ENCODE measurements at places on chromosomes 12 and 14.

DNA sequence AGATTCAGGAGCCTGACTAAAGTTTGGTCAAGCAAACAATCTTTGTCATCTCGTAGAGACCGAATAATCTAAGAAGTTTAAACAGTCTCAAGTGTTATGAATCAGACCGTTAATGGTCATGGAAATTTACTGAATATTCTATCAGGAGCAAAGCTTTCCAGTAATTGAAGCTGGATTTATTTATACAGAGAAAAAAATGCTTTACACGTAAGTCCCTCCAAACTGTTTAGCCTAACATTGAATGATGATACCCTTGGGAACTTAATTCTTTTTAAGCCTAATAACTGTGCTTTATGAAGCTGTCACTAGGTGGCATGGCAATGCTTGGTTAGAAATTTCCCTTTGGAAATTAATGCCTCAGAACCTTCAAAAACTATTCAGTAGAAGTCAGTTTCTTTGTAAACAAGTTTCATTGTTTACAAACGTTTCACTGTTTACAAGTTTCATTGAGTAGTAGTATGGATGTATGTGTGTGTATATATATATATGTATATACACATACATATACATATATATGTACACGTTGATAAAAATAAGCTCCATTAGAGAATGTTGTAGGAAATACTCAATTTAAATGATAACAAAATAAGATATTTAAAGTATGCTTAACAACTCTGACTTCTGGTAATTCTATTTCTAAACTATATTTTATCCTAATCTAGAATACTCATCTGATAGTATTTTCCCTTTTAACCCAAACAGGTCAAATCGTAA, 32.1 kb downstream of the DEPDC4 start:
- peak; percentile 54 for DNase-seq

DNA sequence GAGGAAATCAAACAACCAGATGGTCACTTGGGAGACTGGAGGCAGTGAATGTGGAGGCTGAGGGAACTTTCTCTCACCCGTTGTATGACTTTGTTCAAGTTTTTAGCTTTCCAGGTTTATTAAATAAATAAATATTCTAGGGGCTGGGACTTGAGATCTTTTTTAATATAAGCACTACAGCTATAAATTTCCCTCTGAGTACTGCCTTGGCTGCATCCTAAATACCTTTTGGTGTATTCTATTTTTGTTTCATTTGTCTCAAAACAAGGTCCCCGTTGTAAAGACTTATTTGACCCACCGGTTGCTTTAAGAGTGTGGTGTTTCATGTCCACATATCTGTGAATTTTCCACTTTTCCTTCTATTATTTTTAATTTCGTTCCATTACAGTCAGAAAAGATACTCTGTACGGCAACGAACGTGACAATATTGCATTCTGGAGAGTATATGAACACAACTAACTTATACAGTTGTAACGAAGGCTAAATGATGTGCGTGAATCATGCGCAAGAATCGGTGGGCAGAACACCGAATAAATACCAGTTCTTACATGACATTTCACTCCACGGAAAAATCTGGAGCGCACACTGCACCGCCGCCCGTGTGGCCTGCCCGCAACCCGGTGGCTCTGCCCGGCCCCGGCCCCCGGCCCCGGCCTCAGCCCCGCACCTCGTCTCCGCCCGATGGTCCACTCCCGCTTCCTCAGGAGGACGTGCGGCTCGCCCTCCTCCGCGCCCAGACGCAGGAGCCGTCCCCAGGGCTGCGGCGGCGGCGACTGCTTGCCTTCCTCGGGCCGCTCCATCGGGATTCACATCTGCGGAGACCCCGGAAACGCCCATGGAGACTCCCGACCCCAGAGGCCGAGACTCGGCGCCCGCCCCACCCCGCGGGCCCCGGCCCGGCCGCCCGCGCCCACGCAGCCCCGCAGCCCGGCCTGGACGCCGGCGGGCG, 602 bp downstream of the CHFR start:
- peak; percentile 6 for DNase-seq

- DNase-seq, result no peak
Measured at GRCh38 chr12:108099778-108100489, 29.2 kb upstream of the WSCD2 start.

GRCh38 chr14:61923348-61923747, 161.1 kb downstream of the SNAPC1 start:
- DNase-seq, result no peak

DNA sequence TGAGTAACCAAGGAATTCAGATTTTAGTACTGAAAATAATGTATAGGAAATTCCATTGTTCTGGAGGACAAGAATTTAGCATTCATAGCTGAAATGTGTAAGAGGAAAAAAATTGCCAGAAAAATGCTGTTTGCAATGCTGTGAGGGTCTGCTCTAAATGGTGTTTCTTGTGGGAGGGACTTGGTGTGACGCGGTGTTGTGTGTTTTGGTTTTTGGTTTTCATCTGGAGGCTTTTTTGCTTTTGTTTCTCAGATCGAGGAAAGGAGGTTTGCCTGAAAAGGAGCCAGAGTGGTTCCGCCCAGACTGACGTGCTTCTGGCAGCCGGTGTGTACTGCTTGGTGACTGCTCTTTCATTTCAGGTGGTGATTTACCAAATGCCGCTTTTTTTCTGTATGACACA, 211.8 kb upstream of the HMGA2 start:
- DNase-seq, result no peak

DNA sequence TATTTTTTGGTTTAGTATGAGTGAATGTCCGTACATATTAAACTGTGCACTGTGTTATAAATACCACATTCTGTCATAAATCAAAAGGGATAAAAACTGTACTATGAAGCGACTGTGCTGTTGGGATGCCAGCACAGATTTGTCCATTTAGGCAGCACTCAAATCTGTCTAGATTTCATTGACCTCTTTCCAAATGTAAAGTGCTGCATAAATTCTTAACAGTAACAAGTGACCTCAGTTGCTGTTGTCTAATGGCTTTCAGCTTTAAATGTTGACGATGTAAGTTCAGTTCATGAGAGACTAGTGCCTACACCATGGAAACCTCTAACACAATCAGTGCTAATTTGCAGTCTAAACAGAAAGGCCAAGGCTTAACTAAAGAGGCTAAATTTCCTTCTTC, 531.4 kb upstream of the LMO3 start:
- no peak for DNase-seq

DNA sequence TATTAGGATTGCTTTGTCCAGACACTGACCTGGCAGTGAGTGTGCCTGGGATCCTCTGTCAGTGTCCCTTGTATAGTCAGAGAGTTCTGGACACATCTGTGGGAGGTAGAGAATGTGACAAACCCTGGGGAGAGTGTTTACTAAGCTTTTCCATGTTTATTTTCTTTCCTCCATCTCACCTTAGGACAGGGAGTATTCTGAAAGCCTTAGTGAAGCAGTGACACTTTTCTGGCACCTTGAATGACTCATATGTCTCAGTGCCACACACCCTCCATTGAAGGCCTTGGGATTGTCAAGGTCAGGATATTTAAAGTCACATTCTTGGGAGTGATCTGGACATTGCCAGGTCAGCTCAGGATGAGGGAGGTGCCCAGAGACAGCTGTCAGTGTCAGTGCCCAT, 34.9 kb upstream of the CTDSP2 start:
- DNase-seq, result no peak

- no peak for DNase-seq
Measured at GRCh38 chr12:130371296-130371695, 33.6 kb downstream of the PIWIL1 start.

DNA sequence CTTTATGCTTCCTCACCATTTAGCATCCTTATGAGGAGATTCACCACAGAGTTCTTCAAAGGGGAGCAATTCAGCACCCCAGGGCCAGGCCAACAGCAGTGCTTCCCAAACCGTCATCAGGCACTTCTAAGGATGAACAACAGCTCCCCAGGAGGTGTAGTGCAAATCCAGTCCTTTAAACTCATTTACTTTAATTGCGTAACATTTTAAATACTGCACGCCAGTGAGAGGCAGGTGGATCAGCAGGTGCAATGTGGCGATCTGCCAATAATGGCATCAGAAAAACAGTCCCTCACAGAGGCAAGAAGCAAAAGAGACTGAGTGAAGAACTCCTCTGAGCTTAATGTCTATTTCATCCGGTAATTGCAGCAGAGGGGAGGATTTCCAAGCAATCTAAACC, 770.9 kb upstream of the FOXG1 start:
- no peak for DNase-seq
